NCI-H1436 treated with DMSO at 0.1 percent for 48 hours (cell line): ENCODE measurements at places on chromosomes 1 and 21.

DNA sequence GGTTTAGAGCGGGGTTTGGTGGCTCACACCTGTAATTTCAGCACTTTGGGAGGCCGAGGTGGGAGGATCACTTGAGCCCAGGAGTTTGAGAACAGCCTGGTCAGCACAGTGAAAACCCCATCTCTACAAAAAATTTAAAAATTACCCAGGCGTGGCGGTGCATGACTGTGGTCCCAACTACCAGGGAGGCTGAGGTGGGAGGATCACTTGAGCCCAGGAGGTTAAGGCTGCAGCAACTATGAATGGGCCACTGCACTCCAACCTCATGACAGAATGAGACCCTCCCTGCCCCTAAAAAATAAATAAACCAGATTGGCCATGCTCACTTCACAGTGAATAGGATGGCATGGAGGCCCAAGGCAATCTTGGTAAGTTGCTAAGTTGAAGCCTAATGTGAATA, 168.9 kb downstream of the RHOU start:
- no peak for DNase-seq

DNA sequence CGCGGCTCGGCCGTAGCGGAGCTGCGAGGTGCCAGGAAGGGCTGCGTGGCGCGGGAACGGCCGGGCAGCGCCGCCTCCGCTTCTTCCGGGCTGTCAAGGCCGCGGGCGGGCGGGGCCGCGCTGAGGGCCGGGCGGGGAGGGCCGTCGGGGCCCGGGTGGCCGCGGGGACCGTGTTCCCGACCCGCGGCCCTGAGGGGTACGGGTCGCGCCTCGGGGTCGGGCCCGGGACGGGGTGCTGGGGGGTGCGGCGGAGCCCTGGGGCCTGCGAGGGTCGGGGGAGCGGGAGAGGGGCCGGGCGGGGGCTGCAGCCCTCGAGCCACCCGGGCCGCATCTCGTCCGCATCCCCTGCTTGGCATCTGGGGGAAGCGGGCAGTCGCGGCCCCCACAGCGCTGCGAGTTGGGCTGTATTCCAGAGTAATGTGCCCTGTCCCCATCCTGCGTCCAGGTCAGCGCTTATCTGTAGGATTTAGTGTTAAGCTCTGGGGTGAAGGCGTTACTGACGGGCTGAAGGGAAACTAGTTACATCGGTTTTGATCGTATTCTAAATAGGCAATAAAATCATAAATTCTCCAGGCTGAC, 379 bp downstream of the RER1 start:
- no peak for DNase-seq

DNA sequence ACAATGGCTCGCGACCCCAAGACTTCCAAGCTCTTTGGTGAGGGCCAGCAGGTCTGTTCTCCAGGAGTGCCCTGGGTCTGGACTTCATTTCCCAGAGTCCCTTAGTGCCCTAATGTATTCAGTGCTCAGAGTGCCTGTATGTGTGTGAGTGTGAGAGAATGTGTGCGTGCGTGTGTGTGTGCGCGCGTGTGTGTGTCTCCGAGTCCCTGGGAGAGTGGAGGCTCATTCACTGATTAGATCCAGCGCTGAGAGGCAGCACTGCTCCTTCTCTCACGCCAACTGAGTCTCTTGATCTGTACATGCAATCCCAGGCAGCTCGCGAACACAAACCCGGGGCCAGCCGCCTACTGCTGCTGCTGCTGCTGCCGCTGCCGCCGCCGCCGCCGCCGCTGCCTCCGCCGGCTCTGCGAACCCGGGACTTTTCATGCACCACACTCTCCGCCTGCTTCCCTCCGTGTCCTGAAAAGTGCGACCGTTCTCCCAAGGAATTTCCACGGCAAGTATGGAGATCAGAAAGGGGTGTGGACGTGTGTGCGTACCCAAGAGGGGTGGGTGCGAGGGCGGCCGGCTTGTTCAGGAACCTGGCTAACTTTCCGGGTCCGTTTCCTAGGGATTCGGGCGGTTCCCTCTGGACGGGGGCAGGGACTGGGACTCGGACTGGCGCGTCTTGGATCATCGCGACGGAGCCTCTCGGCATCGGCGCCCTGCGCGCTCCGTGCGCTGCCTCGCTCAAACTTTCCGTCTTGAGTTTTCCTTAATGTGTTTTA, at the start of gene RNF220:
Gene RNF220 (plus strand): TSS at position 225 of the 767 bp plus-strand sequence.
- DNase-seq = no peak

GRCh38 chr1:150563340-150564038, 14.3 kb downstream of the ADAMTSL4 start:
- no peak for DNase-seq

DNA sequence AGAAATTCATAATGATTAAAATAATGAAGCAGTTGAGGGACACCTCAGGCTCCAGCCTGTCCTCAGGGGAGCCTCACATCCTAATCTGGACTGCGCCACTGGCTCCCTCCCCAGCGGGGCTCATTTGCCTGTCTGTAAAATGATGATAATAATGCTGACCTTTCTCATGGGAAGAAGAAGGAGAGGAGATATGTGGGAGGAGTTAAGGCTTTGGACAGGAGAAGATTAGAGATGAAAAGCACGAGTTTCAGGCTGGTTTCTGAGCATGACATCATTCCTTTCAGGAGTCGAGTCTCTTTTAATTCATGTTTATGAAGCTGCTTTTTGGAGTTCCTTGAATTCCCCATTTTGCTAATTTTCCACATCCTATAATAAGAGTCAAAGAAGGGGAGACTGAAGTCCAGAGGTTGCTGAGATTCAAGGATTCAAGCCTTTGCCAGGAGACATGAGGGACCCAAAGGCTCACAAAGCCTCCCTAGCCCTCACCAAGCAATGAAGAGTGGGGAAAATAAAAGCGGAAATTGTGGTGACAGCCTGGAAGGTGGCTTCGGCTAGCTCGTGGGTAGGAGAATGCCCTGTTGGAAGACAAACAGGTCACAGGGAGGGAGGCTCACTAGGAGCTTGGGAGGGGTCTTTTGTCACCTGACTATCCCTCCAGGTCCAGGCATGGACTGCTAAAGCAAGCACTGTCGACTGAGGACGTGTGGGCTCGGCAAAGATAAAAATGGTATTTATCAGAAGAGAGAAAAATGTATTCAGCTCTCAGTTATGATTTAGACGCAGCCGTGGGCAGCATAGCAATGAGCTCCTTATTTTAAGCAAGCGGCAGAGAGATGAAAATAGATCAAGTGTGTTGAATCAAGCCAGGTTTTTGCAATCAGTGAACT, 27.5 kb upstream of the STMN1 start:
- no peak for DNase-seq

- DNase-seq = no peak
Observed at GRCh38 chr1:179599623-179600249, 8.1 kb downstream of the TDRD5 start.

- no peak for DNase-seq
Observed at GRCh38 chr1:103273106-103273505, 164.8 kb upstream of the COL11A1 start.

GRCh38 chr1:64685217-64685616, 59.7 kb upstream of the RAVER2 start:
- no peak for DNase-seq

DNA sequence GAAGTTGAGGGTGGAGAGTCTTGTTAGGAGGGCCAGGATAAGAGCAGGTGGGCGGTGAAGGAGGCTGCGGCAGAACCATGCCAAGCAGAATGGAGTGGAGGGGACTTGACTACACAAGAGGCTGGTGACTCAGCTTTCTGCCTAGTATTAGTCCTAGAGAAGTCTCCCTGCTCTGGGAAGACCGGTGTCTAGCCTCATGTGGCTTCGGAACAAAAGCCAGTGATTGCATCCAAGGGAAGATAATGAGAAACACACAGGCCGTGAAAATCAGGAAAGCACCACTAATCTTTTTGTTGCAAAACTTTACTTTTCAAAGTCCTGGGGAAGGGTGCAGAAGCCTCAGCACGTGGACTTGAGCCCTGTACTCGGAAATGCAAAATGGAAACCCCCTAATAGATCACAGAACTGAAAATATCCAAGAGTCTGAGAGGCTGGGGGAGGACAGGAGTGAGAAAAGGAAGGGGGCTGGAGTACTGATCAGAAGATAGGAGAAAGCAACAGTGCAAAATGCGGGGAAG, 31.4 kb downstream of the DDR2 start:
- no peak for DNase-seq

DNA sequence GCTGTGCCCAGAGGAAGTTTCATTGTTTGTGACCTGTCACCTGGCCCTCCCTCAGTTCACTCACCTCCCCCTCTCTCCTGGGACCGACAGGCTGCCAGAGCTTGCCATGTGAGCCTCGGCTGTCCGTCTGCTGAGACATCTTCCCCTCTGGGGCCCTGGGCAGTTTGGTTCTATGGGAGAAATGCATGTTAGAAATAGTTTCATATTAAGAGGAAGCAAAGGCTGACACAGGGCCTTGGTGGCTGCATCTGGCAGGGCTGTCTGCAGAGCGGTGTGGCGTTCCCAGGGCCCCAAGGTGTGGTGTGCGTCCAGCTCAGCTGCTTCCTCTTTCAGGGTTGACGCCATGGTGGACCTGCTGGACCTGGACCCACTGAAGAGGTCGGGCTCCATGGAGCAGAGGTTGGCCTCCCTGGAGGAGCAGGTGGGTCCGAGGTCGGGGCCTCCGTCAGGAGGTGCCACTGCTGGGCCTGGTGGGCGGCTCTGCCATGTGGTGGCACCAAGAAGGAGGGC, 31.9 kb upstream of the LRRC3 start:
- no peak for DNase-seq

DNA sequence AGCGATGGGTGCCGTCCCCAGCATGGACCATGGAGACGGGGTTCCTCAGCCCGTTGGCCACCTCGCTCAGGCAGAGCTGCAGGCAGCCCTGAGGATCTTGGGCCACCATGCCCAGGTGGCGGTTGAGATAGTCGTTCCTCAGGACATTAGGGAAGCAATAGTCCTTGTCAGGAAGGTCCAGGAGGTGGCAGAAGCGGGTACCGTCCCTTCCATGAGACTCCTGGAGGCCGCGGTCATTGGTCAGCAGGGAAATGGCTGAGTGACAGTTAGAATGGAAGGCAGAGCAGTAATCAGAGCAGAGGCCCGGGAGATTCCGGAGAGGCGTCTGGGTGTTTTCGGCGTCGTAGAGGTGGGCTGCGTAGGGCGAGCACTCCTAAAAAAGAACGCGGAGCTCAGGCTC, 4.1 kb downstream of the HHIPL2 start:
- DNase-seq = no peak

DNA sequence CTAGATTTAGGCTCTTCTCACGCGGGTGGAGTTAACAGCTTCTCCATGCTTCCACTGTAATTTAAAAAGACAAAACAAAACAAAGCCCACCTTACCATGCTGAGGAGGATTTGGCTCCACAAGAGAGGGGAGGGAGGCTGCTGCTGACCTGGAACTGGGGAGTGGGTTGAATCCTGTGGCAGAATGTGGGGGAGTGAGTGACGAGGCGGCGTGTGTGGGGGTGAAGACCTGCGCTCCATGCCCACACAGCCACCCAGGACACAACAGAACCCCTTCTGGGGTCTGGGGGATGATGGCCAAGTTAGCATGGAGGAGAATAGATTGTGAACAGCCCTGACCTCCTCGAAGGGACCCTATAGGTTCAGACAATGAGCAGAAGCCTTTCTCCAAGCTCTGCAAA, 44.0 kb upstream of the LRRN2 start:
- no peak for DNase-seq

DNA sequence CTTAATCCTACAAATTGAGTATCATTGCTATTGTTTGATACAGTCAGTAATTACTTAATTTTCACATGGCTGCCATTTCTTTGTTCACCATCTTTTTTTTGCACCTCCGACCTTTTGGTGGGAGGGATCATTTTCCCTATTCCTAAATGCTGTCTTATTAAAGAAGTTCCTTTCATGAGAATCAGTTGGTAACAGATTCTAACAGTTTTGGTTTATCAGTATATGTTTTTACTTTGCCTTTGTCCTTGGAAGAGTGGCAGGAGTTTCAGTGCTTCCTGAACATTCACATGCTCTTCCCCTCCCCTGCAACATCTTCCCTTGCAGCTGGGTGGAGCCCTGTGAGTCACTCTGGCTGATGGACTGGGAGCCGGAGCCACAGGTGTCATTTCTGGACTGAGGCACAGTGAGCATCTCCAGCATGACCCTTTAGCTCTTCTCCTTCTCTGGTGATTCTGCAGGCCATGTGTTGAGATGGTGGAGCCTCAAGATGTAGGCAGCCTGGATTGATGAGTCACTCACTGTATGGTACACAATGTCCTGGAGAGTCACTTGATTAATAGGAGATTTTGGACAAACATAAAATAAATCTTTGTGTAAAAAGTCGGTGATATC, 217.7 kb downstream of the URB2 start:
- DNase-seq = peak; percentile 27

DNA sequence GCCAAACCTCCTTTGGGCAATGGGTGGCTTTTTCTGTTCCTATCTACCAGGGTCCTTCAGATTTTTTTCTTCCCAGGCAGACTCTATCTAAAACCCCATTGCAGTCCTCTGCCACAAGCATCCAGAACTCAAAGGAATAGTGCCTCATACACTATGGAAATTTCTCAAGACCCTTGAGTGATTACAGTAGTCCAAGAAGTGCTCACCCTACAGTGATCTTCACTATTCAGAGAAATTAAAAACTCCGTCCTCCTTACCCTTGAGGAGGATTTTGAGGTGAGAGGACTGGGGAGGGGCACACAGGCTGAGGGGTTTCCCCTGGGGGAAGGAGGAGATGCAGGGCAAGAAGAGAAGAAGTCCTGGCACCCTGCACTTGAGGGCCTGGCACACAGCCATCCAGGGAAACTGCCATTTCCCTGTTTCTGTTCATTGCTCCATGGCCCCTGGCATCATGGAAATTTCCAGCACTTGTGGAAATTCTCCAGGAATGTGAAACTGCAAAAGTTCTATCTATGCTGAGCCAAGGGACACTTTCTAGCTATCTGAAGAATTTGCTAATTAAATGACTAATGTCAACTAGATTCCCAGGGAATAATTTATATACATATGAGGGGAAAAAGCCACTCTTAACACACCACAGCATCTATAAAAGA, 102.5 kb upstream of the ATP1B1 start:
- DNase-seq = no peak

- DNase-seq = no peak
Observed at GRCh38 chr1:2129256-2129943, 65.2 kb downstream of the FAAP20 start.

DNA sequence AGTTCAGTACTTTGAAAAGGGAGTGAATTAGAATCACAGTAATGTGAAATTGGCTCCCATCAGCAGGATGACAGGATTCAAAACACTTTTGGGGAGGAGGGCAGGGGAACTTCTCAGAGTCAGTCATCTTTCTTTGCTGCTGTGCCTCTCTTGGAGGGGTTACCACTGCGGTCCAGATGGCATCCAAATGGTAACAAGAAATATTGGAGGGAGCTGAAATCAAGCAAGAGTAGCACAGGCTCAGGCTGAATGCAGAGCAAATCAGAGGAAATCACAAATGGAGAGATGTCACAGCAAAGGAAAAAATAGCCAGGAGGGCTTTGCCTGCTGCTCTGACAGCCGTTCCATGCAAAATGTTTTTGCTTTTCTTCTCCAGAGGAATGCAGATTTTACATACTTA, 75.0 kb upstream of the C8B start:
- DNase-seq = no peak

GRCh38 chr1:248140846-248141245, 4.1 kb upstream of the OR2M5 start:
- no peak for DNase-seq

DNA sequence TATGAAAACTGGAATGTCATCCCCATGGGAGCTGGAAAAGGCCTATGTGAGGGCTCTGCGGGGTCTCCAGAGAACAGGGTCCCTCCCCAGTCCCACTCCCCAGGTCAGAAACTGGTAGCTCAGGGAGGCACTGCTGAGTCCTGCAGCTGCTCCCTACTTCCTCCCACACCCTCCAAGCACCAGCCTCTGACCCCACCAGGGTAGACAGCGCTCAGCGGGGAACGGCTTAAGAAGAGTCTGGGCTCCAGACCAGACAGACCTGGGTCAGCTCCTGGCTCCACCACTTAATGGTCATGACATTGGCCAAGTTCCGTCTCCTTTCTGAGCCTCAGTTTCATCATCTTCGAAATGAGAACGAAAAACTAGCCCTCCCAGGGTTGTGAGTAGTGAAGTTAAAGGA, 7.2 kb downstream of the LRP8 start:
- no peak for DNase-seq
